Kidney tubule cell (primary cell): ENCODE measurements at places on chromosomes 12 and 14.

DNA sequence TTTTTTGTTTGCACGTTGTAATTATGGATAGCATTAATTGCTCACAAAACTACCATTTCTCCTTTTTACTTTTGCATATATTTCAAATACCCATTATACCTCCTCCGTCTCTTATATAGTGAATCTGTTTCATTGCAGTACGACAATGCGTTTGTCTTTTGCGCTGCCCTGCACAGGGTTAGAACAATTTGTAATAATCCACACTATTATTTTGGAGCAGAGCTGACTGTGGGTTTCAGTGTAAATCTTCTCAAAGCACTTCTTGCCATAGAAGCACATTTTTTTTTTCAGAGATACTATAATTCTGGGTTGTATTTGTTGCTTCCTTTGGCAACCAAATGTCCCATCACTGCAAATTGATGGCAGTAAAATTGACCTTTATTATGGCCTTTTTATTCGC, 451.8 kb upstream of the STXBP6 start:
- DNase-seq: no peak

GRCh38 chr14:79415726-79416125, 795.6 kb downstream of the DIO2 start:
- DNase-seq: peak; percentile 36

- DNase-seq: no peak
These were observed 45.6 kb downstream of the C14orf132 start for GRCh38 chr14:96084796-96085195.

- DNase-seq: no peak
These were observed 722 bp downstream of the TMED8 start for GRCh38 chr14:77375973-77376770.

DNA sequence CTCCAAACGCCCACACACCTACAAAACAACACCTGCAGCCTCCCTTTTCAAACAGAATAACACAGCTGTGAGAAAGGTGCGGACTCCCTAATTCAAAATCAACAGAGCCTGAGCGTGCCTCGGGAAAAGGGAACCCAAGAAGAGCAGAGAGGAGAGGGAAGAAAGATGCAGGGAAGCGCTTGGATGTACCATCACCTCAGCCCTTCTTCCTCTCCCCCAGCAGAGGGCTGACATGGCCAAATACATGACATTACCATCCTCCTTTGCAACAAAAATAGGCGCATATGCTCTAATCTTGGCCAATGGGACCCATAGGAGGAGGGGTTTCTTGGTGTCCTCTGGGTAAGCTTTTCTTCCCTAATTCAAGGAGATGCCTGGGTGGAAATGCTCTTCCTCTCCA, 78.0 kb downstream of the CPSF2 start:
- DNase-seq: no peak

DNA sequence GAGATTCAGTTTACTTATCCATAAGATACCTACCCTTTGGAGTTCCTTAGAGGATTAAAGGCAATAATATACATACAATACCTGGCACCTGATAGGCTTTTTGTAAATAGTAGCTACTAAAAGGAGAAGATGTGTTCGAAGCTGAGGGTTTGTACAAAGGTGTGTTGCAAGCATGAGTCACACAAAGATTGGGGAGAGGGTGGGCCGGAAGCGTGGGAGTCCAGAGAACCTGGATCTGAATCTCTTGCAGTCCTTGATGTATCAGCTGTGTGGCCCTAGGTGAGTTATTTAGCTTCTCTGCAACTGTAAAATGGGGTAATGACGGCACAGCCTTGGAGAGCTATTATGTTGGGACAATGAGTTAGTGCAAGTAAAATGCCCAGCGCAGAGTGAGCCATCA, 61.6 kb upstream of the PSMC1 start:
- DNase-seq: no peak

GRCh38 chr12:100520048-100520769, 46.5 kb downstream of the NR1H4 start:
- no peak for DNase-seq

GRCh38 chr12:108449478-108449877, 65.6 kb upstream of the FICD start:
- DNase-seq: no peak

- DNase-seq: peak; percentile 86
These were observed 47.9 kb downstream of the NUAK1 start for GRCh38 chr12:106090591-106091445.

DNA sequence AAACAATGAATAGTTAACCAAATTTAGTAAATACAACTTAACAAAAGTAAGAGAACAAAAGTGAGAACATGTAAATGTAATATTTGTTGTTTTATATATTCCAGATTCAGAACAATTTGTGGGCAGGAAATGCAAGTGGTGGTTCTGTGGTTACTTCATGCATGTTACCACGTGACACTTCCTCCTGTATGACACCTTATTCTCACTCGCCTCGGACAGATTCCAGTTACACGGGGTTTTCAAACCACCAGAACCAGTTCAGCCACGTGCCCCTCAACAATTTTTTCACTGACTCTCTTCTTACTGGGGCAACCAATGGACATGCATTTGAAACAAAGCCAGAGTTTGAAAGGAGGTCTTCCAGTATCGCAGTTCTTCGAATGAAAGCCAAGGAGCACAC, 21.0 kb downstream of the ALX1 start:
- no peak for DNase-seq

GRCh38 chr14:100484531-100485267, 102.5 kb downstream of the BEGAIN start:
- no peak for DNase-seq

- DNase-seq: no peak
These were observed 140.9 kb upstream of the SRRM4 start for GRCh38 chr12:118840399-118840798.

- no peak for DNase-seq
These were observed 35.0 kb downstream of the MDM2 start for GRCh38 chr12:68842784-68843567.

GRCh38 chr14:66009089-66009488, 477.1 kb upstream of the CCDC196 start:
- DNase-seq: peak; percentile 50

GRCh38 chr12:12810553-12811021, 2.6 kb upstream of the DDX47 start:
- peak; percentile 41 for DNase-seq

- DNase-seq: no peak
These were observed 111.2 kb downstream of the LRRIQ1 start for GRCh38 chr12:85147331-85147730.

DNA sequence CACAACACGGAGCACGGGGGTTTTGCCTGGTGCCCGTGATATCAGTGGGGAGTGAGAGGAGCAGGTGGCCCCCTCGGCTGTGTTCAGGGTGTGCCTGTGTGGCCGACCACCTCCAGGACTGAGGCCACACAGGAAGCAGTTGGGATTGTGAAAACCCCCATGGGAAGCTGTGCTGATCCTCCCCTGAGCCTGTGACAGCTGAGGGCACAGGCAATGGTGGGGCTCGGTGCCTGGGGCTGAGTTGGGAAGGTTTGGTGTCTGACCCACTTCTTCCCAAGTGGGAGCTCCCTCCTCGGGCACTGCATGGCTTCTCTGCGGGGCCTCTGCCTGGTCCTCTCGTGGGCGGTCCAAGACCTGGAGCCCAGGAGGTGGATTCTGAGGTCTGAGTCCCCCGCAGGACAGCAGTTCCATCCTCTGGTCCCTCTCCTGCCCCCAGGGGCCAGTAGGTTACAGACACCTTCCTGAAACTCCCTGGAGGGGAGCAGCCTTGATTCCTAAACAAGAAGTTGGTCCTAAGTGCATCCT, 17.9 kb downstream of the PACS2 start:
- DNase-seq: no peak

GRCh38 chr14:45095143-45095542, 11.2 kb downstream of the PRPF39 start:
- DNase-seq: no peak

DNA sequence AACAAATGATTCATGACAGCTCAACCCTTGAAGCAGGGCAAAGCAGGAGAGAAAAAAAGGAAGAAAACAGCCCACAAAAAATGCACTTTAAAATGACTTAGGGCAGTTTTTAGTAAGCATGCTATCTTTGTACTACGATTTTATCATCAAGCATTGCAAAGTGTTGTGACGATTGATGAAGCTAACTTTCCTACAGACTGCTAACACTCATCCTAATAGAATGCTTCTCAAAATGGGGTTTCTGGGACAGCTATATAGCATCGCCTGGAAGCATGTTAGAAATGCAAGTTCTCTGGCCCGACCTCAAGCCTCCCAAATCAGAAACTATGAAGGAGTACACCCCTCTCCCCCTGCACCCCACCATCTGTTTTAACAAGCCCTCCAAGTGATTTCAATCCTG, 256.4 kb downstream of the SSPN start:
- no peak for DNase-seq

- peak; percentile 67 for DNase-seq
These were observed 124.1 kb downstream of the ARMH4 start for GRCh38 chr14:58027904-58028303.

- DNase-seq: no peak
These were observed 1.8 kb downstream of the B3GNT4 start for GRCh38 chr12:122205053-122205925.
